ENCODE measurements at places on chromosomes 3 and 15.
A peak's percentile ranks its signal among the peaks of the same experiment; 100 is the strongest.

- no peak for DNase-seq
Measured at GRCh38 chr3:148827585-148827984, at the start of gene CPB1. CPB1 (plus strand) TSS chr3:148827811; CDS start chr3:148827824, 13 bp downstream.

GRCh38 chr3:178736300-178736699 is 200.1 kb downstream of the KCNMB2 start:
- no peak for DNase-seq

- no peak for DNase-seq
Measured at GRCh38 chr3:143150071-143150470, 30.5 kb downstream of the CHST2 start.

- DNase-seq, result no peak
Measured at GRCh38 chr3:55617385-55617784, 130.3 kb upstream of the WNT5A start.

DNA sequence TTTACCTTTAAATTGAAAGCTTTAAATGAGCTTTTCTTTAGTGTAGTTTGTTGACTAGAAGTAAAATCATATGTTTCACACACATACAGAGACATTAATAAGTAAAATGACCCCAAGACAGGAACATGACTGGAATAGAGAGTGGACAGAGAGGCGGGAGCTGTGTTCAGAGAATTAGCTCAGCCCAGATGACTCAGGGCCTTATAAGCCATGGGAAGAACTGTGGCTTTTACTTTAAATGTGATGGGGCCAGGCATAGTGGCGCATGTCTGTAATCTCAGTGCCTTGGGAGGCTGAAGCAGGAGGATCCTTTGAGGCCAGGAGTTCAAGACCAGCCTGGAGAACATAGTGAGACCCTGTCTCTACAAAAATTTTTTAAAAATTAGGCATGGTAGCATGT is 26.7 kb downstream of the SACM1L start:
- no peak for DNase-seq

GRCh38 chr3:16309558-16309957 is 44.5 kb downstream of the OXNAD1 start:
- DNase-seq, result peak; percentile 14

GRCh38 chr3:14306142-14306541 is 96.3 kb upstream of the SLC6A6 start:
- no peak for DNase-seq

- no peak for DNase-seq
Measured at GRCh38 chr15:44289259-44289790, 806 bp downstream of the GOLM2 start.

DNA sequence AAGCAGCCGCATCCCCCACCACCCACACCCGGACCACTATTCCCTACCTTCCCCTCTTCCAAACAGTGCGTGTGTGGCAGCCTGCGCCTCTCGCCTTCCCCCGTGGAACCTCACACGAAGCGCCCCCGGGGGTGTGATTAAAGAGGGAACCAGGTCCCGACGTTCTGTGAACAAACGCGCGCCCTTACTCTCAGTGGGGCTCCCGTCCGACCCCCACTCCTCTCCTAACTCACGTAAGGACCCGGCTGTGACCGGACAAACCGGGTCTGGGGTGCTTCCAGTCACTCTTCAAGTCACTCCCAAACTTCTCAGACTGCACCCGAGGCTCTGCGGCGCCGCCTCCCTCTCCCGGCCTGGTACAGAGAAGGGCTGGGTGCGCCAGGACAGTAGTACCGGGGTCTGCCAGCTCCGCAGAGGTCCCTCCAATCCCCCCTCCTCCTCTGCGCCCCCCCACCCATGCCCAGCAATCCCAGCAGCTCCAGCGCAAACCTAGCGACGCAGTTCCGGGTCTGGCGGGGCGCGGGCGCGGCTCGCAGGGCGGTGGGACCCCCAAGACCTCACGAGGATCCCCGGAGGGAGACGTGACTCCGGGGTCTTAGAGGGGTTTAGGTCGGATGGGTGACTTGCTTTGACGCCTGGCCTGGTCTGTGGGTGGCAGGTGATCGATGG is 574 bp downstream of the DUOXA1 start:
- DNase-seq, result no peak

- no peak for DNase-seq
Measured at GRCh38 chr3:189057369-189057768, 114.4 kb upstream of the TPRG1 start.

DNA sequence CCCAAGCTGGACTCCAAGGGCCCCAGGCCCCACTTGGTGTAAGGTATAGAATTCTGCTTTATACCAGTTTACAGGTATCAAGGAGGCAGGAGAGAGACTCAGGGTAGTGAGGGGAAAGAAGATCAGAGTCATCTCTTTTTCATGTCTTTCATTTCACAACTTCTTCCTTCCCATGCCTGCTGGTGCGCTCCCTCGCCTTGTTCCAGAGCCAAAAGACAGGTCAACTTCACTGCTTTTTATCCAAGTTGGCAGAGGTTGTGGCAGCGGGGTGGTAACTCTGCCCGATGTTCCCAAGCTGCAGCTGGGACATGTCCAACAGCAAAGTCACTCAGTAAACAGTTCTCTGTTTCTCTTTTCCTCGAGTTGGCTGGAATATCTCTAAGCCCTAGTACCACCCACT is 86.3 kb upstream of the TCF12 start:
- DNase-seq, result peak; percentile 53

DNA sequence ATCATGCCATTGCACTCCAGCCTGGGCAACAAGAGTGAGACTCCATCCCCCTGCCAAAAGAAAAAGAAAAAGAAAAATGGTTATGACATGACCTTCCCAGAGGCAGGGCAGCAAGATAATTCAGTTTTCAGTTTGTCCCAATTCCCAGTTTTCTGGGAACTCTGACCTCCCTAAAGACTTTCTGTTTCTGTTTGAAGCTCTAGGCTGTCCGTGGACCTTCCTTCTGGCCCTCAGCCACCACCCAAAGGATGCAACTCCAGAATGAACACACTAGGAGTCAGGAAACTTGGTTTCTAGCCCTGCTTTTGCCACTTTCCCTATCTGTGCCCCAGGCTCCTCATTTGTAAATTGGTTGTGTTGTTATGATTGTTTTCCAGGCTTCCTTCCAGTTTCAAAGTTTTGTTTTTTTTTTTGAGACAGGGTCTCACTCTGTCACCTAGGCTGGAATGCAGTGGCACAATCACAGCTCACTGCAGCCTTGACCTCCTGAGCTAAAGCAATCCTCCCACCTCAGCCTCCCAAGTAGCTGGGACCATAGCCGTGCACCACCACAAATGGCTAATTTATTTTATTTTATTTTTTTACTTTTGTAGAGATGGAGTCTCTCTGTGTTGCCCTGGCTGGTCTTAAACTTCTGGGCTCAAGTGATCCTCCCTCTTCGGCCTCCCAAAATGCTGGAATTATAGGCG is 68.6 kb downstream of the CDC25A start:
- peak; percentile 27 for DNase-seq

GRCh38 chr3:98326945-98327344 is 26.7 kb upstream of the OR5K4 start:
- DNase-seq, result no peak

GRCh38 chr3:105364128-105364527 is 2.6 kb upstream of the ALCAM start:
- no peak for DNase-seq

DNA sequence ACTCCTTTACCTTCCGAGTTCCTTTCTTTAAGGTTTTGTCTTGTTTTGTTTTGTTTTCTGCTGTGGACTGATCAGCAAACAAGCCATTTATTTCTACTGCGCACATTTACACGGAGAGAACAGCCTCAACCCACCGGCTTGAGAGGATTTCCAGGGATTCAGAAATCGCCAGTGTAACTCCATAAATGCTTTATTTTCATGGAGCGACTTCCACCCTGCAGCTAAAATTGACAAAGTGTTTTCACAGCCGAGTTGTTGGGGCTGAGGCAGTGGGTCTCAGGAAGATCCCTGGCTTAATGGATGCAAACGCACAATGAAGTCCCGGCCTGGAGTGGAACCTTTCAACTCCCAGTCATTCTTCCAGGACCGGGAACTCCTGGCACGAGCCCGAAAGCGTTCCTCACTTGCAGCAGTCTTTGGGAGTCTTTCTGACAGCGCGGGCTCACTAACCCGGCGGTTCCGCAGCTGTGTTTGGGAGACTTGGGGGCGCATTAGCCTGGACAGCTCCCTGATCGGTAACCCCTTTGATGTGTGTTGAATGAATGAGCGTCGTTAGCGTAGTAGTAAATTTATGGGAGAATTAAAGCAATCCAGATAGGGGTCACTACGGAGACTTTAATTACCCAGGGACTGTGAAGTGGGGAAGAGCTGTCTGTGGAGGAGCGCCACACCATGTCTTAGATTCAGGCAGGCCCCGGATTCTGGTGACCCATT is 785 bp upstream of the MYRIP start:
- DNase-seq, result peak; percentile 31

DNA sequence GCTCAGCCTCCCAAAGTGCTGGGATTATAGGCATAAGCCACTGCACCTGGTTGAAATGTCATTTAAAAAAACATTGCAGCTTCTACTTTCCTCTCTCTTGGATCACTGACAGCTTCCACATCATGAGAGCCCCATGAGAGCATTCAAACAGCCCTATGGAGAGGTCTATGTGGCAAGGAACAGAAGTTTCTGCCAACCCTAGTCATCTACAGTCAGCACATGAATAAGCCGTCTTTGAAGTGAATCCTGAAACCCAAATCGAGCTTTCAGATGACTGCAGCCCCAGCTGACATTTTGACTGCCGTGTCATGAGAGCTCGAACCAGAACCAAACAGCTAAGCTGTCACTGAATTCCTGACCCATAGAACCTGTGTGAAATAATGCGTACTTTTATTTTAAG is 39.8 kb downstream of the CD200R1L start:
- no peak for DNase-seq

GRCh38 chr3:168620854-168621253 is 525.1 kb upstream of the GOLIM4 start:
- peak; percentile 21 for DNase-seq

GRCh38 chr15:38171973-38172372 is 80.7 kb upstream of the SPRED1 start:
- no peak for DNase-seq

DNA sequence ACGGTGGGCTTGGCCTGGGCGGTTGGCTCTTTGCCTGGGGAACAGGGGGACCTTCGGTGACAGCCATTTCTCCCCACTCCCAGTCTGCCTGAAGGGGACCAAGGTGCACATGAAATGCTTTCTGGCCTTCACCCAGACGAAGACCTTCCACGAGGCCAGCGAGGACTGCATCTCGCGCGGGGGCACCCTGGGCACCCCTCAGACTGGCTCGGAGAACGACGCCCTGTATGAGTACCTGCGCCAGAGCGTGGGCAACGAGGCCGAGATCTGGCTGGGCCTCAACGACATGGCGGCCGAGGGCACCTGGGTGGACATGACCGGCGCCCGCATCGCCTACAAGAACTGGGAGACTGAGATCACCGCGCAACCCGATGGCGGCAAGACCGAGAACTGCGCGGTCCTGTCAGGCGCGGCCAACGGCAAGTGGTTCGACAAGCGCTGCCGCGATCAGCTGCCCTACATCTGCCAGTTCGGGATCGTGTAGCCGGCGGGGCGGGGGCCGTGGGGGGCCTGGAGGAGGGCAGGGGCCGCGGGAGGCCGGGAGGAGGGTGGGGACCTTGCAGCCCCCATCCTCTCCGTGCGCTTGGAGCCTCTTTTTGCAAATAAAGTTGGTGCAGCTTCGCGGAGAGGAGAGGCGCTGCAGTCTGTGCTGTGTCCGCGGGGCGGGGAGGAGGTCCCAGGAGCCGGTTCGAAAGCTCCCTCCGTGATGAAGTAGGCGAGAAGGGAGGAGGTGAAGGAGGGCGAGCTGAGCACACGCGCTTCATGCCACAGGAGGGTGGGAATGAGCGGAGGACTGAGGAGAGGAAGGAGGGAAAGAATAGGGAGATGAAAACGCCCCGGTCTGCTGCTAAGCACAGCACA is 9.6 kb downstream of the CLEC3B start:
- peak; percentile 34 for DNase-seq

- DNase-seq, result no peak
Measured at GRCh38 chr3:194312186-194312742, 38.9 kb downstream of the CPN2 start.

GRCh38 chr3:117671722-117672318 is 962.2 kb downstream of the TUSC7 start:
- no peak for DNase-seq

DNA sequence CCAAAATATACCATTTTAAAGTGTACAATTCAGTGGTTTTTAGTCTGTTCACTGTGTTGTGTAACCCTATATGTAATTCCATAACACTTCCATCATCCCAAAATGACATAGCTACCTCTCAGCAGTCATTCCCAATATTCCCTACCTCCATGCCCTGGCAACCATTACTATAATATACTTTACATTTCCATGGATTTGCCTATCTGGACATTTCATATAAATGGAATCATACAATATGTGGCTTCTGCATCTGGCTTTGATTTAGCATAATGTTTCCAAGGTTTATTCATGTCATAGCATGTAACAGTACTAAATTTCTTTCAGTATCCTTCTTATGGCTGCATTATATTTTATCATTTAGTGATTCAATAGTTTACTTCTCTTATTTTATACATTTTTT is 25.3 kb downstream of the FAM98B start:
- DNase-seq, result no peak

GRCh38 chr15:73599934-73600333 is 33.3 kb downstream of the NPTN start:
- no peak for DNase-seq

DNA sequence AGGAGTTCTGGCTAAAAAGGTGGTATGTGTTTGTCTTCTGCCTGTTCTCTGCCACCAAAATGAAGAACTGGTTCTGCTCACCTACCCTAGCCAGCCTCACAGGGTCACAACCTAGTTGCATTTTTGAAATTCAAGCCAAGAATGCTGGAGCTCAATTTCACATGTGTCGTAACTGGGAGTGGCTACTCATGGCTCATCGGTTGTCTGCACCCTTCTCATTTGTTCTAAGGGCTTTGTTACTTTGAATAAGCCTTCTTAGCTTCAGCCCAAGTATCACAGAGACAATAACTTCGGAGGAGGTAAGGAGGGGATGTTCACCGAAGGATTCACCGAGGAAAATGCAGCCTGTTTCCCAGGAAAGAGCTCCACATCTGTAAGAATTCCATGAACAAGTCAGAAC is 134.3 kb upstream of the RARB start:
- DNase-seq, result no peak

DNA sequence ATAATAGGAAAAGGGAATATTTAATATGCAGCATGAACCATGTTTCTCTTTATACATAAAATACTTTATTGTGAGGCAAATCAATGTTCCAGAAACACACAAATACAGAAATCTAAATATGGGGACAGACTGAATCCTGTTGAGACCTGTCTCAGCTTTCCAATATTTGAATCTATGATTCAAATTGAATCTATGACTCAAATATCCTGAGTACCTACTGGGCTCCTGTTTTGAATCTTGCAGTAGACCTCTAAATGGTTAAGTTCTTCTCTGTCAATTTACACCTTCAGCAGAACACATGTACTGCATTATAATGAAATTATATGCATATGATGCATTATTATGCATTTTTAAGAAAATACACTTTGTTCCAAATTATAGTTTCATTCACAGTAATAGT is 143.2 kb upstream of the PLXND1 start:
- no peak for DNase-seq

Measured in colonic mucosa (tissue), 4 donors.